ENCODE measurements at places on chromosomes 13 and 19.
A peak's percentile ranks its signal among the peaks of the same experiment; 100 is the strongest.

GRCh38 chr13:66159511-66159910 is 1070.6 kb downstream of the PCDH9 start:
- DNase-seq = no peak

DNA sequence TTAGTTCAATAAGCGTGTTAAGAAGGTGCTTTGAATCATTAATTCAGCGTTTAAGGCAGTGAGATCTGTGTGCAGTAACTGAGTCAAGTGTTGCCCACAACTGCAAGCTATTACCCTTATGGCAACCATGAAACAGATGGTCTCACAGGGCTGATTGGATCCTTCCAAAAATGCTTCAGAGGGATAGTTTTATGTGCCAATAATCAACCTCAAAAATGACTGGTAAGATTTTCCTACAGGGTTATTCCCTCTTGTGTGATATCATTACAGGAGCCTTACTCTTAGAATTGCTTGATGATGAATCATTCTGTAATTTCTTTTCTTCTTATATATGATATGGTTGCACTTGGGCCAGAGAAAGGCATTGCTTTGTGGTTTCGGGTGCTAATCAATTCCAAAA is 1299.2 kb upstream of the ATXN8OS start:
- DNase-seq = no peak

- peak; percentile 86 for DNase-seq
Observed at GRCh38 chr19:46661735-46662592, 982 bp upstream of the DACT3 start.

DNA sequence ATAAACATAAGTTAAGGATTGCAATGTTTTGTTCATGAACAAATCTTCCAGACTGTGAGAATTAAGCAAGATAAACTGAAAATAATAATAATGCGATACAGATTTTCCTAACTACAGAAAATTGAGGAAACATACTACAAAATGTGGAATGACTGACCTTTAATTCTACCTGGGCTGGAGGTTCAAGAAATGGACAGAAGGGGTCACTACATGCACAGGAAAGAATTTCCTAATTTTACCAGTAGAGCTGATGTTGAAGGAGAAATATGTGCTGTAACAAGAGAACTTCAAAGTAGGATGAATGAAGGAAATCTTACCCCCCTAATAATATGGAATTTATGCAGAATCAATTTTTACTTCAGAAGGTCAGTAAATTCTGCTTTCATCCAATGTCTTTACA is 62.3 kb downstream of the ZNF627 start:
- DNase-seq = no peak

GRCh38 chr13:42270160-42270856 is 1.6 kb upstream of the AKAP11 start:
- no peak for DNase-seq

- peak; percentile 44 for DNase-seq
Observed at GRCh38 chr13:24228852-24229458, 68.4 kb downstream of the SPATA13 start.

DNA sequence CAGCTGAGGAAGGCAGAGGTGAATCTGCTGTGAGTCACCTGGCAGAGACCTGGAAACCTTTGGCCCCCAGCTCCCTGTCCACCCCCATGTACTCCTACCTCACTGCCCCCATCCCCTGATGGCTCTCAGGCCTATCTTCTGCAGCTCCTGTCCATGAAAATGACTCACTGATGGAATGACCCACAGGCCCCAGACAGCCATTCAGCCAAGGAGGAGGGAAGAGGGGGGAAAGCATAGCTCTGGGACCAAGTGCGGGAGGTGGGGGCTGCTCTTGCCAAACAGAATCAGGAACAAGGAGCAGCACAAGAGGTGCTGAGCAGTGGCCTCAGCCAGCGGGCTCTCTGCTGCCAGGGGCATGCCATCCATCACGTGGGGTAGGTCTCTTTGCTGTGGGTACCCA is 111.4 kb upstream of the C1QTNF9B start:
- DNase-seq = no peak

GRCh38 chr13:98475522-98475921 is 101.4 kb downstream of the STK24 start:
- DNase-seq = peak; percentile 88

- peak; percentile 55 for DNase-seq
Observed at GRCh38 chr19:39843919-39844793, 2.0 kb downstream of the FBL start.

GRCh38 chr19:48807590-48808308 is 3.1 kb downstream of the BCAT2 start:
- no peak for DNase-seq

DNA sequence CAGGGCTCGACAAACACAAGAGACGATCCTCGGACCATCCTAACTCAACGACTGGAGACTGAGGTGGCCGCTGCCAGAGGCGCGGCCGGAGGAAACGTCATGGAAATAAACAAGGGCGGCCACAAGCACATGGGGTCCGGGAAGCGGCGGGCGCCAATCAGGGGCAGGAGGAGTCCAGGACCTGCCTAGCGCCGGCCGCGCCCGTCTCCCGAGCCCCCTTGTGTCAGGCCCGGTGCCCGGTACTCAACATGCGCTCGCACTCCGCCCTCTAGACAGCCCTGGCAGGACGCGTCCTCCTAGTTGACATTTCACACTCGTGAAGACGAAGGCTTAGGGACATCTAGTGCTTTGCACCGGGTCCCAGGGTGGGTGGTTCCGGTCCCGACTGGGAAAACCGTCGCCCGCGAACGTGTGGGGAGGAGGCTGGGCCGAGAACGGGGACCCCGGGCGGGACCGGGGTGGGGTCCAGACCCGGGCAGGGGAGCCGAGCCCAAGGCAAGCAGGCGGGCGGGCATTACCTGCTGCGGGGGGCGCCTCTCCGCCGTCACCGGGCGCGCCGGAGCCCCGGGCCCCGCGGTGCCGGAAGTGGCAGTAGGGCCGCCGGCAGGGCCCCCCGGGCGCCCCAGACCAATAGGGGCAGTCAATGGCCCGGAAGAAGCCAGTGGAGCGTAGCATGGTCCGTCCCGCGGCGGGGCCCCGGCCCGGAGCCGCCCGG is 442 bp downstream of the REXO1 start:
- DNase-seq = no peak

DNA sequence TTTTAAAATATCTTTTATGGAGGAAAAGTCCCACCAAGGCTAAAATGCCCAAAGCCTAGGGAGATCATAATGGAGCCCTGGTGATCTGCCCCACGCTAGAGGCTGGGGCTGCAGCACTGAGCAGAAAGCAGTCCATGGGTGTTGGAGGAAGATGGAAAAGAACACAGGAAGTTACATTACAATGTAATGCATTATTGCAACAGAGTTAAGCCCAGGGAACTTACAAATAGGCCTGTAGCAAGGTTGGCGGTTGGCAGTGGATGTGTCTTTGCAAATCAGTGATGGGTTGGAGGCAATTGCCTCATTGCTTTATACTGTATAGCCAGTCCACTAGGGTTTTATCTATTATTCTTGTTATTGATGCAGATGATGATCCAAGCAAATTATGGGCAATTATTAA is 399.9 kb downstream of the NDFIP2 start:
- peak; percentile 65 for DNase-seq

- no peak for DNase-seq
Observed at GRCh38 chr19:12623361-12624031, 12.8 kb downstream of the ZNF791 start.

DNA sequence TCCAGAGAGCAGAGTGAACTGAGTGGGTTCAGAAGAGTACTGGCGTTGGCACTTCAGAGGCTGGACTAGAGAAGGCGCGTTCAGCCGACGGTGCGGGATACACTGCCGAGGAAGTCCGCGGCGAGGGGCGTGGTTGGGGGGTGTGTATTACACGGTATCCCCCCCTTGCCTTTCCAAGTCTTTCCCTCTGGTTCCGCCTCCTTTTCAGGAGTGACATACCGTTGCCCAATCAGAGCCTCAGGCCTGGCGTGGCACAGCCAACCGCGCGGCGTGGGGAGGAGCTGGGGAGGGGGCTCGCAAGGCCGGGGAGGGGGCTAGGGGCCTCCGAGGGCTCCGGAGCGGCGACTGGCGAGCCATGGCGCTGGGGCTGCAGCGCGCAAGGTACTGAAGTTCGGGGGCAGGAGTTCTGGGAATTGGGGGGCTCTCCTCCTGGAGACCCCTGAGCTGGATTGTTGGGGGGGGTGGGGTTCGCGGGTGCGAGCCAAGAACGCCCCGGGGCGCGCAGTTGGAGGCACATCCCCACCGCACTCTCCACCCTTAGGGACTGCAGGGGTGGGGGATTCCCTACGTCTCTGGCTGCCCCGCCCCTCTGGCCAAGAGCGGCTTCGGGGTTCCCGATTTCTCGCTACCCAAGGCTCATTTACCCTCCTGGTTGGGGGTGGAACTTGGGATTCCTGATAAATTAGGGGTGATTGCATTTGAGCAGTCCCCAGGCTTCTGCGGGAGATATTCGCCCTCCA is at the start of gene HIF3A:
TSS of gene HIF3A (plus strand) at position 321 of the 740 bp plus-strand sequence. CDS start at position 356, 35 bp downstream.
- no peak for DNase-seq

GRCh38 chr19:49987159-49987698 is 26.3 kb upstream of the SIGLEC11 start:
- DNase-seq = peak; percentile 86

DNA sequence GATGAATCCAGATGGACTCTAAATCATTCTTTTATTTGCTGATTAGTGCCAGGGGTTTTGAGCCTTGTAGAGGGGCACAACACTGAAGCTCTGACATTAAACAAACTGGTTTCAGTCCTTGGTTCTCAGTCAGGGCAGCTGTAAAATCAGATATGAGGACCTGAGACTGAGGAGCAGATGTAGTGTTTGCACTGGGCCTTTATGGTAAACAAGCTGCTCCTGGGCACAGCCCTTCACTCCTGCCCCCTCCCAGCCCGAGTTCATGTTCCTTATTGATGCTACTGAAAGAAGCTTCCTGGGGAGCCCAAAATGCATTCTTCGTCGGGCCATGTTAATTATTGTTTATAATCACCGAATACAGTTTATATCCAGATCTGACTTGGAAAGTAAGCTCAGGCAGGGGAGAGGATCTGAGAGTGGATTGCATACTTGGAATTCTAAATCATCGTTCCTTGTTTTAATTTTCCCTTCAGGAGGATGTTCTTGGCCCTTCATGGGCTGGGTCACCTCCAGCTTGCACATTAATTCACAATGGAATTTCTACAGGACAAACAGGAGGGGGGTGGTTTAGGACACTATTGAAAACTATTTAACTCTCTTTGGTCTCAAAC is 213.5 kb downstream of the FGF9 start:
- DNase-seq = no peak

DNA sequence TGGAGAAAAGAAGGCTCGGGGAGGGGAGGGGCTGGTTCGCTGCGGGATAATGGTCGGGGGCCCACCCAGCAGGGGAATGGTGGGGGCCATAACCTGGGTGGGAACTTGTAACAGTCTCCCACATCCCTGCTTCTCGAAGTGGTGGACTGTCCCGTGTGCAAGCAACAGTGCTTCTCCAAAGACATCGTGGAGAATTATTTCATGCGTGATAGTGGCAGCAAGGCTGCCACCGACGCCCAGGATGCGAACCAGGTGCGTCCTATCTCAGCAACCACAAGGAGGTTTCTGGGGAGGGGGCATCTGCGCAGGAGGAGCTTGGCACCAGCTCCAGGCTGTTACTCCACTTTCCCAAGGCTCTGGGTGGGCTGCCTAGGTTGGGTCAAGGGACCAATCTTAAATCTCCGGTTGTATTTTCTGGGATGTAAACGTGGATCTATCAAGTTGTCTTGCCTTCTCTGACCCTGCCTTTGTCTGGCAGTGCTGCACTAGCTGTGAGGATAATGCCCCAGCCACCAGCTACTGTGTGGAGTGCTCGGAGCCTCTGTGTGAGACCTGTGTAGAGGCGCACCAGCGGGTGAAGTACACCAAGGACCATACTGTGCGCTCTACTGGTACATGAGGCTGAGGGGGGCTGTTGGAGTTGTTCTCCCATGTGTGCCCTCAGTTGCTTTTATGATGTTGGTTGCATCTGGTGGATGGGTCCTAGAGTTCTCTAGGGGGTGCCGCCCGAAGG is 1.6 kb downstream of the TRIM28 start:
- DNase-seq = no peak

DNA sequence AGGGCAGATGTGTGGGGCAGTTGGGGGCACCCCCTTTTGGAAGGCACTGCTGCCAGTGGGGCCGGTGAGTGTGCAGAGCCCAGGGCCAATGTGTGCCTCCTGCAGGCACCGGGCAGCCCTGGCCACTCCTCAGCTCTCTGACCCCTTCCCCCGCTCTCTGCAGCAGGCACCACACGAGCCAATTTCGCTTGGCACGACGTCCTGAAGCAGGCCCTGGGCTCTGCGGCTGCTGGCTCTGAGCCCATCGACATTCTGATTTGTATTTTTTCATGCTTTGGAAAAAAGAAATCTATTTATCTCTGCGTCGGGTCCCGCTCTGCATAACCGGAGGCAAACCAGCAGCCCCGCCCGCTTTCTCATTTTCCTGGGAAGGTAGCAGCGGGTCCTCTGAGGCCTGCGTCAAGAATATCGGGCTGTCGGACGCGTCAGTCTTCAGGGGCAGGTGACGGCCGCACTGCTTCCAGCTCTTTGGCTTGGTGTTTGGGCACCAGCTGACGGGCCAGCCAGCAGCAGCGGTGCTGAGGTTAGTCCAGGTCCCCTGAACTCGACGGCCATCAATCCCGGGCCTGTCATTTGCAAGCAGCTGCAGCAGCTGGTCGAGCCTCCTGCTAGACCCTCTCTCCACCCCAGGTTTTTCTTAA is 134.3 kb downstream of the KDM4B start:
- DNase-seq = no peak

DNA sequence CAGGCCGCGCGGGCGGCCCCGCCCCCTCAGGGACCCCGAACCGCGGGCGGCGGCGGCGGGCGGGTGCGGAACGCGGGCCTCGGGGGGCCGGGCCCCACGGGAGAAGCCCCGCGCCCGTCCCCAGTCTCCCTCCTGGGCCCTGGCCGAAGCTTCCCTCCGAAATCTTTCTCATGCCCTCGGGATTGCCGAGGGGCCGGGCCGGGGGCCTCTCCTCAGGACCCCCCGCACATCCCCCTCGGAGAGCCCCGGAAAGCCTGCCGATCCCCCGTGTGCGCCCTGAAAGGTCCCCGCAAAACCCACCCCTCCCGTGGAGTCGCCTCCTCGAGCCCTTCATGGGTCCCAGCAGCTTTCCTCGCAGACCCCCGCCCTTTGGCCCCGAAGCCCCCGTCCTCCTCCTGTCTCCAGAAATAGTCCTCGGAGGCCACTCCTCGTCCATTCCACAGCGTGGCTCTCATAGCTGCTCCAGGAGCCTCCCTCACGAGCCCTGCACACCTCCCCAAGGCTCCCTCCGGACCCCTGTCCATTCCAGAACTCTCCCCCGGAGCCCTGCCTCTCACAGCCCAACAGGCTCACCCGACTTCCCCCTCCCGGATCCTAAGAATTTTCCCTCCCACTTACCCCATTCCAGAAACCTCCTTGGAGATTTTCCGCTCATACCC is 555 bp downstream of the SAMD4B start:
- DNase-seq = peak; percentile 17

DNA sequence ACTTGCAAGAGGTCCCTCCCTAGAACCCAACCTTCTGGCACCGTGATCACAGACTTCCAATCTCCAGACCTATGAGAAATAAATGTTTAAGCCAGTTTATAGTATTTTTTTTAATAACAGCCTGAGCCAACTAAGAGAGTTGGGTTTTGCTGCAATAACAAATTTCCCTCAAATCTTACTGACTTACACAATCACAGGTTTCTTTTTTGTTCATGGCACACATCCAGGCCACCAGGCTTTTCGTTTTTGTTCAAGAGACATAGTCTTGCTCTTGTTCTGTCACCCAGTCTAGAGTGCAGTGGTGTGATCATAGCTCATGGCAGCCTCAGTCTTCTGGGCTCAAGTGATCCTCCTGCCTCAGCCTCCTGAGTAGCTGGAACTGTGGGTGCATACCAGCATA is 2.0 kb upstream of the SELENOV start:
- DNase-seq = no peak
